Tongue (tissue), 3 donors: ENCODE measurements at places on chromosomes 7 and 10. TPM values are rescaled to one million over a fixed set of nuclear protein-coding genes. Genes with fewer than 3 reads are reported as not detected.

The WBP1L gene
- 79.0 TPM for total RNA-seq

DNA sequence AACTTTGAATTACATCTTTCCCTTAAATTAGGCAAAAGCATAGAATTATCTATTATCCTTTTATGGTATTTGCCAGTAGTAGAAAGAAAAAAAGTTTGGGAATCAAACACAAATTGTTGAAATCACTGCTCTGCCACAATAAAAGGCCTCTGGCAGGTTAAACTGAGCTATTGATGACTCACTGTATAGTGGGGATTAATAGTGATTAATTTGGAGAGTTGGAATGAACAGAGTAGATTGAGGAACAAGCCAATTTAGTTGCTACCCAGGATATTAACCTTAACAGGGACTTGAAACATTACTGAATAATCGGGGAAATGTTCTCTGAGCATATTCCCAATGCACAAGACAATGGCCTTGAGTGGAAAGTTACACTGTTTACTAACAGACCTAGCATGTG, 33.1 kb downstream of the MASTL start:
- DNase-seq = no peak

DNA sequence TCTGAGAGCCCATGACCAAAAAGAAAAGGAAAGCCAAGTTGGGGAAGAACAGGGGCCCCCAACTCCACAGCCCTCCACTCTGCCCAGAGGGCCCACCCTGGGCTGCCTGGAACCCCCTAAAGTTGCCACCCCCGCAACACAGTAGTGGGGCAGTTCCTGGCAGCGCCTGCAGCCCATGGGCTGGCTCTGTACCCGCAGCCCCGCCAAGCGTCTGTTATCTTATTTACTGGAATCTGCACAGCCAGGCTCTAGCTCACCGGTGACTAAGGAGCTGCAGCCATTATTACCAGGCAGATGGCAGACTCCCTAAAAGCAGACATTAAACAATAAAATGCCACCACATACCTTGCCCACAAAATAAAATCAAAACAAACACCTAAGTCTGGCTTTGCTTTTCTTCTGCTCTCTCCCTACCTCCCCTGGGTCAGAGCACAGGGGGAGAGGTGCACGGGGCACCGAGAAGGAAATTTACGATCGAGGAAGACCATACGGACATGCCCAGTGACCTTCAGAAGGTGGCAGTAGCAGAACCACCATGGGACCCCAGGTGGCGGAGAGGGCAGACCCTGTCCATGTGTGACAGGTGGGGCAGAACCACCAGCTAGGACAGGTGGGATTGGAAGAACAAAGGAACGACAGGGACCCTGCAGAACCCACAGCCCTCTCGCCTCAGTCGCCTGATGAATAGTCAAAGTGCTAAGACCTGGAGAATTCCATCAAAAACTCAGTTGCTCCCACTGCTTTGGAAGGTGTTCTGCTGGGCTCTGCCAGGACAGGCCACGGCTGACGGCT, 66.3 kb downstream of the PRKAG2 start:
- no peak for DNase-seq

The FAM237B gene
- not detected for total RNA-seq

GRCh38 chr10:79126351-79127080, 57.8 kb downstream of the ZMIZ1 start:
- no peak for DNase-seq

DNA sequence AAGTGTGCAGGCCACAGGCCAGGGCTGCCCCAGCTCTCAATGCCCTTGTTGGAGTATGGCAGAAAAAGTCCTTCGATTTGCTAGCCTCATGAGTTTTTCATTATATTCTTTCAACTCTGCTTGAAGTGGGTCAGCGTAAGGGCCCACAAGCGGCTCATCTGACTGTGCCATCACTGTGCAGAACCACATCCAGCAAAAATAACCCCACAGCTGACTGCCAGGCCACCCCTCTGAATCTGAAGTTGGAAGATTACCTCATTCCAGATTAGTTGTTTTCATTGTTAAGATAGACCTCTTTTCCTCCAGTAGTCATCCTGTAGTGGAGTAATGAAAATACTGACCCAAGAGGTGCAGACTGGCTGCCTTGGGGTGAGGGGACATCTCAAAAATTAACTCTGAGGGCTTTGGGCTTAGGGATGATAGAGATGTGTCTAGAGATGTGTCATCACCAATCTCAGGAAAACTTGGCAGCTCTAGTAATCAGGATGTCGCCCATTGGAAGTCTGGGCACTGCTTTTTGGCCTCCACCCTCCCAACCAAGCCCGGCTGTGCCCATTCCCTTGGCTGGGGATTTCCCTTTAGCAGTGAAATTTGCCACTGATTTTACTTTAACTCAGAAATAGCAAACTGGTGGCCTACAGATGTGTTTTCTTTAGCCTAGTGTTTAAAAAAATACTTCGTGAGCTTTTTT, 164.3 kb downstream of the LCOR start:
- DNase-seq = no peak
